ENCODE measurements at places on chromosomes 16 and 17.
A peak's percentile ranks its signal among the peaks of the same experiment; 100 is the strongest.

GRCh38 chr17:67245694-67246402 lies 852 bp upstream of the HELZ start:
- DNase-seq: no peak

GRCh38 chr16:67068212-67068753 lies 39.3 kb downstream of the CBFB start:
- no peak for DNase-seq

GRCh38 chr16:27447301-27447700 lies 45.3 kb downstream of the IL21R start:
- DNase-seq: no peak

GRCh38 chr16:4561596-4561995 lies 5.5 kb downstream of the C16orf96 start:
- no peak for DNase-seq

DNA sequence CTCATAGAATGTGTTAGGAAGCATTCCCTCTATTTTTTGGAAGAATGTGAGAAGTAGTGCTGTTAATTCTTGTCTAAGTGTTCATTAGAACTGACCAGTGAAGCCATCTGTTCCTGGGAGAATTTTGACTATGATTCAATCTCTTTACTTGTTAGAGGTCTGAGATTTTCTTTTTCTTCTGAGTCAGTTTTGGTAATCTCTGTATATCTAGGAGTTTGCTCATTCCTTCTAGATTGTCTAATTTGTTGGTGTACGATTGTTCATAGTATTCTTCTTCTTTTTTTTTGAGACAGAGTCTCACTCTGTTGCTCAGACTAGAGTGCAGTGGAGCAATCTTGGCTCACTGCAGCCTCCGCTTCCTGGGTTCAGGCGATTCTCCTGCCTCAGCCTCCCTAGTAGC lies 20.4 kb downstream of the NFATC3 start:
- DNase-seq: no peak

- no peak for DNase-seq
These were observed 34.5 kb downstream of the ZDHHC7 start for GRCh38 chr16:84976644-84977400.

DNA sequence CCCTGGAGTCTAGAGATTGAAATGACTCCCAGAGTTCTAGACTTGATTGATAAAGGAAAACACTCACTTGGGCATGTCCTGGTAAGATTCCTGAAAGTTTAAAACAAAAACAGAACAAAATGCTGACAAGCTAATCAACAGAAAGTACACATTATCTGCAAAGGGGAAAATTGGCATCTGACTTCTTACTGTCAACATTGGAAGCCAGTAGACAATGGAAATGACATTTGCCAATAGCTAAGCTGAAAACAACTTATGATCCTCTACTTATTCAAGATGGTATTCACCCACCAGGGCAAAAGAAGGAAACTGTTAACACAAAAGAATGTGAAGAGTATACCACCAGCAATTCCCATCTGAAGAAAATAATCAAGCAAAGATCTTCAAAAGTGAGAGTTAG lies 36.8 kb upstream of the CDYL2 start:
- DNase-seq: no peak

DNA sequence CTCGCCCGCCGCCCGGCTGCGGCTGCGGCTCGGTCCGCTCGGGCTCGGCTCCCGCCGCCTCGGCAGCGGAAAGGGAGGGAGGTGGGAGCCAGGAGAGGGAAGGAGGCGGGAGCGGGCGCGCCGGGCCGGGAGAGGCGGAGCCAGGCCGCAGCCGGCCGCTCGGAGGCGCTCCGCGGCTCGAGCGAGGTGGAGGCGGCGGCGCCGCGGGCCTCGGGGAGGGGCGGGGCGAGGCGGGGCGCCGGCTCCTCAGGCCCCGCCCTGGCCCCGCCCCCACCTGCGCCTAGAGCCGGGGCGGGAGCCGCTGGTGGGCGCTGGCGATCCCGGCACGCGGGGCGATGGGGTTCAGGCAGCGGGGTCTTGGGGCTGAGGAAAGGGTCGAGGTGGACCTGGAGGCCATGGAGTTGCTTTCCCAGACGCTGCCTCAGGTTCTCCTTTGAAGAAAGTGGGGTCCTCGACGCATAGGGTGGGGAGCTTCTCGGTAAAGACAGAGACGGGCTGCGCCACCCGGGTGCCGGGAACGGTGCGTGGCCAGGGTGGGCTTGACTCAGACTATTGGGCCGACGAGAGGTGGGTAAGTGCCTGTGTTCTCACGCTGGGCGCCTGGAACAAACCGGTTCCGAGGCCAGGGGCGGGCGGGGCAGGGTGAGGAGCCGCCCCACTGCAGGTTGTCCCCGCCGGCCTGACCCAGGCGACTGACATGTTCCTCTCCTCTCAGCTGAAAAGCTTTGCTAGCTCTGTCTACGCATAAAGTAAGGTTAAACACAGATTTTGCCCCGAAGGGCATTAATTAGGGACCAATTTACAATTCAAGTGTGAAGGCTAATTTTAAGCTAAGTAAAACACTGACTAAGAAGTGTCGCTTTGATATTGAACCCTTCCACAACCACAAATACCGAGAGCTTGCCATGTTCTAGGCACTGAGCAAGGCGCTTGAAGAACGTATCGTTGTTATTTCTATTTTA lies at the start of gene CMTM4:
Gene CMTM4 (minus strand): TSS at position 75 of the 962 bp plus-strand sequence. CDS start 218 bp downstream, outside the sequence.
- peak; percentile 67 for DNase-seq

- no peak for DNase-seq
These were observed 13.1 kb downstream of the SLC38A8 start for GRCh38 chr16:84029297-84030047.

DNA sequence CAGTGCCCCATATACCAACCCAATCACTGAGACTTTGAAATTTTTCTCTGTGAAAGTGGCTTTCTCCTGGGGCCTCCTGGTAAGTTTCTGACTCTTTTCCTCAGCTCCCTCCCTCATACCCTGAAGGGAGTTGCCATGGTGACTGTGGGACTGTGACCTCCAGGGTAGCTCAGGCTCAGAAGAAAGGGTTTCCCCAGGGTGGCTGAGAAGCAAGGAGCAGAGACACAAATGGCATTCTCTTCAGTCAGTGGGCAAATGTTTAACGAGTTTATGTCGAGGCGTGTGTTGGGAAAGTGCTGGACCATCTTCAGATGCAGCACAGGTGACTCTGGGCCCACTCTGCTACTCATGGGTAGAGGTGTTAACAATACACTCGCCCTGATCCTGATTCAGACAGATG lies 46.8 kb downstream of the MRPS23 start:
- no peak for DNase-seq

GRCh38 chr16:57889522-57889921 lies 81.4 kb downstream of the CNGB1 start:
- DNase-seq: no peak

DNA sequence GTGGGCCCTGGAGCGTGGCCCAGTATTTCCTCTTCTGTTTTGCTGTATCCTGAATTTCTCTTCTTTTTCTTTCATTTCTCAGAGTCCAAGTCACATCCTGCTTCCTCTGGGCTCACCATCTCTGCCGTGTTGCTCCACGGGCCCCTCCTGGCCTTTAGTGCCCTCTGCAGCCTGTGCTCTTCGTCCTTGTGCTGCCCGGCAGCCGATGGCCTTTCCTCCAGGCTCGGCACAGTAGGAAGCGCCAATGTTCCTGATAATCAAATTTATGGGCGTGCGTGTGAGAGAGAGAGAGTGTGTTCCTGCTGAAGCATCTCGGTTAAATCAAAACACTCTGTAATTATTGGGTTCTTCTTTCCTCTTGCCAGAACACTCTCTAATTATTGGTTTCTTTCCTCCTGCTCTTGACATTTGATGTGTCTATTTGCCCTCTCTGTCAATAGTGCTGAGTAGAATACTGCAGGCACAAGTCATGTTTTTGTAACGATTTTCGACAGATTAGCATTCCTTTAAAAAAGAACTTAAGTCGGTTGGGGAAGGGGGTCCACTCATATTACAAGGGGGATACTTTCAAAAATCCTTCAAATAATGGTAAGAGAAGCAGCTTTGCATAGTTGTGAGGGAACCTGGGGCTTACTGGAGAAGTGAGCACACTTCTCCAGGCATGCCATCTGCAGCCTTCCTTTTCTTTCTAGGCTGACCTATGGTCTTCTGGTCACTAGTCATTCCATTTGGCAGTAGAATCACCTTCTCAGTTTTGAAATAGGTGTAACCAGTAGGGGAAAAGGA lies 126.6 kb downstream of the RPTOR start:
- no peak for DNase-seq

GRCh38 chr17:27526604-27527002 lies 70.4 kb downstream of the KSR1 start:
- DNase-seq: peak; percentile 78

GRCh38 chr17:43931062-43931571 lies 11.2 kb downstream of the PPY start:
- DNase-seq: no peak

- no peak for DNase-seq
These were observed 441.1 kb upstream of the MON1B start for GRCh38 chr16:76749780-76750375.

DNA sequence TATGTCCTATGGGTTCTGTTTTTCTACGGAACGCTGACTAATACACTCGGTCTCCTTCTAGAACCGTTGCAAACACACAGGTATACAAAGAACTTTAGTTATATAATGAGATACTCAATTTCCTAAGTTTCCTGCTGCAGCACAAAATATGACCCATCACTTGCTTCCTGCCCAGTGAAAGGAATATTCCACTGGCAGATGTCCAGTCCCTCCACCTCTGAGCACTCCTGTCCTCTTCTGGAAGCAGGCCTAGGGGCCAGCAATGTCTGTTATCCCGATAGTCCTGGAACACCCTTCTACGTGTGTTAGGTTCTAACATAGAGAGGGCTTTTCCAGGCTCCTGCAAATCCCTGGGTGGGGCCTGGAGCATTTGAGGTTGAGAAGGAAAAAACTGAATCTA lies 32.7 kb downstream of the ADAMTS18 start:
- DNase-seq: no peak

DNA sequence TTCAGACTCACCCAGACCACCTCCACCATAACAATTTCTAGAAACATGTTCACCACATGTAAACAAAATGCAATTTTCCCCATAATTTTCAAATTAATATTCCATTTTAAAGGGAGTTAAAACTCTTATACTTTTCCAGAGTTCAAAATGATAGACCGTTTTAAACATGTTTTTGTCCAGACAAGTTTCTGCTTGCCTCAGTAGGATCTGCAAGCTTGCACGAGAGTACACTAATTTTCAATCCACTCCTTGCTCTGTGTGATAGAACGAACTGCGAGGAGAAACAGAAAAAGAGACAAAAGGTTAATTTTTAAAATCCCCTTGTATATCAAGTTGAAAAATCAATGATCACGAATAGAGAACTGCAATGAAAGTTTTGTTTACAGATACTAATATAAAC lies 7.1 kb downstream of the FAHD1 start:
- DNase-seq: no peak

GRCh38 chr16:80708823-80709222 lies 95.6 kb downstream of the CDYL2 start:
- DNase-seq: no peak

- no peak for DNase-seq
These were observed 33.8 kb downstream of the EPN2 start for GRCh38 chr17:19270704-19271611.

GRCh38 chr17:14068542-14069250 lies 608 bp upstream of the COX10 start:
- no peak for DNase-seq

DNA sequence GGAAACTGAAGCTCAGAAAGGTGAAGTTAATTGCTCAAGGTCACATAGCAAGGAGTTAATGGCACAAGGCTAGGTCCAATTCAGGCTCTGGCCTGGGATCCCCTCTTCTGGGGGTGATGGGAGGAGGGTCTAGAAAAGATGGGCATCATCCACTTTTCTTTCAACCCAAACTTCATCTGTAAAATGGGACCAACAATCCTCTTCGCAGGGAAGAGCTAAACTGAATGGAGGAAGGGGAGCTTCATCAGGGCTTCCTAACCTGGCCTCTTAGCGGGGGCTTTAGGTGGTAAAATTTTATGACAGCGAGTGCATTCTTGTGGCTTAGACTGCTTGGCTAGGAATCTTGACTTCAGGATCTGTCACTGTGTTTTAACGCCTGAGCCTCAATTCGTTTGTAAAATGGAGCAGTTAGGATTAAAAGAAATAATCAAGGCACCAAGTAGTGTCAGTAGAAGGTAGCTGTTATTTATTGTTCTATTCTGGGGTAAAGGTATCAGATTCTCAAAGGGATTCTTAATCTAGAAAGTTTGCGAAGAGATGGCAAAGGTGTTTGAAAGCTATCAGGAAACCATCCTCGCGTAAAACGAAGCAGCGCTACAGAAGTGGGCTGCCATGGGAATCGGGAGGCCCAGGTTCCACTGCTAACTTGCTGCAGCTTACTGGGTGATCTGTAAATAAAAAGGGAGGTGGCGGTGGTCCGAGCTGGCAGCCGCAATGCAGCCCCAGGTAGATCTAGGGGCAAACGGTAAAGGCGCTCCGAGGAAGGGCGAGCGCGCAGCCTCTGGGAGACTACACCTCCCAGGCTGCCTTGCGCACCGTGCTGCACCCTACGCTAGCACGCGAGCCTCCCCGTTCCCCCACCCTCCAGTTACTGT lies 1.5 kb upstream of the SRCAP start:
- DNase-seq: no peak

DNA sequence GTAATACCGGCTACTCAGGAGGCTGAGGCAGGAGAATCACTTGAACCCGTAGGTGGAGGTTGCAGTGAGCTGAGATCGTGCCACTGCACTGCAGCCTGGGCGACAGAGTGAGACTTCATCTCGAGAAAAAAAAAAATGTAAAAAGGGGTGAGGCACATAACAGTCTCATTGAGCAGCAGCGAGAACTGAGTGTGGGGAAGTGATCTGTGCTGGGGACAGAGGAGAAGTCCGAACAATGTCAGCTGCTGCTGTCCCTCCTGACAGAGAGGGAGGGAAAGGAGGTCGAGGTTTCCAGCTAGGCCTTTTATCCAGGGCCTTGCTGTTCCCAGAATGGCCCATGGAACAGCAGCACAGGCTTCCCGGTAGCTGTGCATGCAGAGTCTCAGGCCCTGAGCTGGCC lies 14.0 kb downstream of the C16orf74 start:
- DNase-seq: no peak

GRCh38 chr16:8571061-8571596 lies 19.2 kb downstream of the TMEM114 start:
- DNase-seq: no peak

- DNase-seq: no peak
These were observed 1.0 kb downstream of the TMEM92 start for GRCh38 chr17:50275279-50275678.

GRCh38 chr16:72537664-72538063 lies 365.7 kb upstream of the PMFBP1 start:
- DNase-seq: no peak

DNA sequence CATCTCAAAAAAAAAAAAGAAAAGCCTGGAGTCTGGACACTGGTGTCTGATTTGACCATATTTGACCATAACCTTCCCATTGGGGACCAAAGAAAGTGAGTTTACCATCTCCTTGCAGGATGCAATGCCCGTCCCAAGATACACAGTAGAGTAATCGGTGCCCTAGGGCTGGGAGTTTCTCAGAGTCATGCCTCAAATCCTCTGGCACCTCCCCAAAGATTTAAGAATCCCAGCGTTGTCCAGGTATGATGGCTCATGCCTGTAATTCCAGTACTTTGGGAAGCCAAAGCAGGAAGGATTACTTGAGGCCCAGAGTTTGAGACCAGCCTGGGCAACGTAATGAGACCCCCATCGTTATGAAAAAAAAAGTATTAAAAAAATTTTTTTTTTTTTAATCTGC lies 5.0 kb downstream of the PITPNM3 start:
- DNase-seq: no peak

Measured in activated CD4-positive, alpha-beta T cell treated with anti-CD3 and anti-CD28 coated beads, Interleukin-2, Interleukin-4, amounts not matched to agents 100 ng/mL and 50 ng/mL, durations not matched to agents 16 hours and 8 hours (primary cell).